H4 (cell line): ENCODE measurements at places on chromosomes 1 and 21. TPM values are rescaled to one million over a fixed set of nuclear protein-coding genes. Genes with fewer than 3 reads are reported as not detected.

Gene KRTAP13-1
- total RNA-seq: not detected in 2 replicates

Gene RPE65
- total RNA-seq: 0.43 and 1.1 TPM in 2 replicates

Gene KCNJ6
- not detected in 2 replicates for total RNA-seq

Gene BRDT
- not detected in 2 replicates for total RNA-seq

Gene HJV
- not detected in 2 replicates for total RNA-seq

Gene PLA2G2C
- total RNA-seq: not detected in 2 replicates

Gene HSD3B2
- total RNA-seq: not detected in 2 replicates

- DNase-seq: peak; percentile 62
Measured at GRCh38 chr1:47532921-47533792, 95.3 kb downstream of the FOXD2 start.

DNA sequence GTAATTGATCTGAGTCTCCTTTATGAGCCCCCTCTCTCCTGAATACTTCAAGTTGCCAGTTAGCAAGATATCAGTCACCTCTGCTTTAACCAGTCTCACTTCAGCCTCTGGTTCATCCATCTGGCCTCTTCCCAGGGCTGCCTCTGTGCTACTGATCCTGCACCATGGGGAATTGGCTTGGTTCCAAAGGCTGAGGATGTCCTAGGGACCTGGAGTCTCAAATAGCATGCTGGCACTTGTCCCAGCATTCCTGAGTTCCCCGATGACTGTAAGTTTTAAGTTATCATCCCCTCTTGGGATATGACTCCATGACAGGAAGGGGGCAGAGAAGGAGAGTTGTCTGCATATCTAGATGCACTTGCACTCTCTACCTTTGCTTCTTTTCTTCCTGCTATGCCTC lies 252.0 kb downstream of the PTBP2 start:
- peak; percentile 11 for DNase-seq

DNA sequence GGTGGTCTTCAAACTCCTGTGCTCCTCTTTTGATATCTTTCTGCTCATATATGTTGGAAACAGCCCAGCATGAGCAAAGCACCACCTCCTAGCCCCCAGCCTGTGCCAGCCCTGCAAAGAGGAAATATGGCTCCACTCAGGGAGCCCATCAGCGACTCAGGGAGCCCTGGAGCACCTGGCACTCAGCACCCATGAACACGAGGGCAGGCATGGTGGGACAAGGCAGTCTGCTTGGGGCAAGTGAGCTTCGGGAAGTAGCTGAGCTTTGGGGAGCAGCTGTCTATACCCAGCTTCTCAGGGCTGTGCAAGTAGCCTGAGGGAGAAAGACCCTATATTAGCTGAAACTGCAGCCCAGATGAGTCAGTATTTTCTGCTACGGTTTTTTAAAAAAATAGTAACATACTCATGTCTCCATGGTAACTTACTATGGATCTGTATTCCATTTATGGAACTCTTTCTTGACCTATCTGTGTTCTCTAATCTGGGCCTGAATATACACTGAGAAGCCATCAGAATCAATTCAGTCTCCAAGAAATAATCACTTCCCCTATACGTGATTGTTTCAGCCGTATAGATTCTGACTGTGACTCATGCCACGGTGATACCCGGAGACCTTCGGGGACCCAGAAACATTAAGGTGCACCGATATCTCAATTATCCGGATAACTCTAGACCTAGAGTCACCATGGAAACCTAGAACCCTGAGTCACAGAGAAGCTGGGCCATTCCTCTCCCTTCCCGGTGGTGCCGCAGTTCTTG lies 1.5 kb upstream of the ETS2 start:
- DNase-seq: no peak

DNA sequence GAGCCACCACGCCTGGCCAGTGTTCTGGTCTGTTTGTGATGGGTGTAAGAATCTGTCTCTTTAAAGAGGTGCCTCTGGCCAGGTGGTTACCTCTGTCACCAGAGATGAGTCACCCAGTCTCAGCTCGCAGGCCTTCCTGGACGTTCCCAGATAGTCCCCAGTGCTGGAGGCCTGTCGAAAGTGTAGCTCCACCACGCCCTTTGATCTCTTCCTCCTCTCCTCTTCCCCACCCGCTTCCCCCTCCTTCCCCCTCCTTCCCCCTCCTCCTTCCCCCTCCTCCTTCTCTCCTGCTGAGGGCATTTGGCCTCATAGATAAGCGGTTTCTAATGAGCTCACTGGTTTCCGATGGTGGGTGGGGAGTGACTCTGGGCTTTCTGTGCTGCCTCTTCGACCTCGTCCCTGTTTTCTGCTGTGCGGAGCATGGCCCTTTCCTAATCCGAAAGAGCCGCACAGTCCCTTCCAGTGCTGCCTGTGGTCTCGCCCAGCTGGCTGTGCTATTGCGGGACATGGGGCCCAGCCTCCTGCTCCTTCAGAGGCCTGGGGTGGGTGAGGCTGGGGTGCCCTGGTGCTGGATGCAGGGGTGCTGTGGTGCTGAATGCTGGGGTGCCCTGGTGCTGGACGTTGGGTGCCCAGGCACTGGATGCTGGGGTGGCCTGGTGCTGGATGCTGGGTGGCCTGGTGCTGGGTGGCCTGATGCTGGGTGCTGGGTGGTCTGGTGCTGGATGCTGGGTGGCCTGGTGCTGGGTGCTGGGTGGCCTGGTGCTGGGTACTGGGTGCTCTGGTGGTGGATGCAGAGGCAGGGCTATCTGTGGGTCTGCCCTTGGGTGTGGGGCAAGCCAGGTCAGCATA lies 19.2 kb downstream of the AGPAT3 start:
- peak; percentile 34 for DNase-seq

- DNase-seq: peak; percentile 9
Measured at GRCh38 chr1:235298758-235299157, 29.2 kb downstream of the ARID4B start.

DNA sequence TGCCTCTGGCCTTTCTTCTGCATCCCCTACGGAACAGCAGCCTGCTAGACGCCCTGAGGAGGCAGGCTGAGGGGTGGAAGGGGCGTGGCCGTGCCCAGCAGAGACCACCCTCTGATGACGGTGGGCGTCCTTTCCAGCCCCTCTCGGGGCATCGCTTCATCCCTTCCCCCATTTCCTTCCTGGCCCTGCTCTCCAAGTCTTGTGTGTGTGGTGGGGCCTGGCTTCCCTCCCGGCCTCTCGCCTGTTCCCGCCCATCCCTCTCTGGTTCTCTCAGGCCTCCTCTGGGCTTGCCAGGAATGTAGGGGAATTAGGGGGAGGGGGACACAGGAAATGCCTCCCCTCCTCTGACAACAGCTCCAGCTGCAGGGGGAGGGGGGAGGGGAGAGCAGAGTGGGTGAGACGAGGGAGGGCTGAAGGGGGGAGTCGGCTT lies 51.1 kb downstream of the SKI start:
- DNase-seq: no peak

GRCh38 chr21:33696465-33696864 lies 54.2 kb downstream of the ITSN1 start:
- no peak for DNase-seq

GRCh38 chr1:40224040-40224439 lies 23.7 kb upstream of the TMCO2 start:
- DNase-seq: no peak

DNA sequence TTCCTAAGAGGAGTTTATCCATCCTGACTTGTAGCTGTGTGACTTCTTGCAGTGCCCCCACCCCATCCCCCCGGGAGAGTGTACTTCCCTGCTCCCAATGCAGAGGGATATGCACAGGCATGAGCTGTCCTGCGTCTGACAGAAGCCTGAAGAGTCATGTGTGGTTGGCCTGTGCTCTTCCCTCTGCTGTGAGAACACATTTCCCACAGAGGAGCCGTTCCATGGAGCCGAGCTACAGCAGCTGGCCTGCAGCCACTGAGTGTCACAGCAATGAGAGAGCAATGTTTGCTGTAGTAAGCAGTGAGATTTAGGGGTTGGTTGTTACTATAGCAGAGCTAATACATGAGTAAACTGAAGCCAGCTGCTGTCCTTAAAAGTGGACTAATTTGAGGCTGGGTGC lies 22.0 kb downstream of the PARS2 start:
- DNase-seq: no peak

GRCh38 chr1:170568197-170568596 lies 36.2 kb downstream of the GORAB start:
- no peak for DNase-seq

DNA sequence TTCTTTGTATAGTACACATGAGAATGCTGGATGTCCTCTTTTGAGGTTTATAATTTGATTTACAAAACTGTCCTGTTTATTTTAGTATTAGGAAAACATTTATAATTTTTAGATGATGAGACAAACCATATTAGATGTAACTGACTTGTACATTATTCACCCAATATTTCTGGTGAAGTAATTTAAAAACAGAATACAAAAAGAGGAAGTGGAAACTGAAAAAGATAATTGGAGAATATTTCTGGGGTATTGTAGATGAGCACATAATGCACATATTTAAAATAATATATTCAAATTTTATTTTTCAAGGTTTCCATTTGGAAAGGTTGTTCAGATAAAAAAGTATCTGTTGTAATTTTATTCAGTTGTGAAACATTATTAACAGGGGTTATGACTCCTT lies 40.7 kb downstream of the XPR1 start:
- no peak for DNase-seq

GRCh38 chr1:246785494-246786111 lies 61.4 kb downstream of the SCCPDH start:
- DNase-seq: no peak

DNA sequence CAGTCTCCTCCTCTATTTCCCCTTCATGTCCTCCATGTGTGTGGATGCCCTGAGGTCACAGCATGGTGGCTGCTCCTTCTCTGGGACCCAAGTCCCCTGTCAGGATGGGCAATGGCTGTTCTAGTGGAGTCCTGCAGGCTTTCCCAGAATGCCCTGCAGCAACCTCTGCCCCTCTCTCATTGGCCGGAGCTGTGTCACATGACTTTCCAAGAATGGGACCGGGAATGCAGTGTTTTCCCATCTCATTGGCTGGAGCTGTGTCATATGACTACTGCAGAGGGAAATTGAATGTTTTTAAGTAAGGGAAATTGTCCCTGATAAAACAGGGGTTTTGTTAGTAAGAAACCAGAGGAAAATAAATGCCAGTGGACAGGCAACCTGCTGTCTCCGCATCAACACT lies 365.9 kb downstream of the PTPRU start:
- DNase-seq: no peak

DNA sequence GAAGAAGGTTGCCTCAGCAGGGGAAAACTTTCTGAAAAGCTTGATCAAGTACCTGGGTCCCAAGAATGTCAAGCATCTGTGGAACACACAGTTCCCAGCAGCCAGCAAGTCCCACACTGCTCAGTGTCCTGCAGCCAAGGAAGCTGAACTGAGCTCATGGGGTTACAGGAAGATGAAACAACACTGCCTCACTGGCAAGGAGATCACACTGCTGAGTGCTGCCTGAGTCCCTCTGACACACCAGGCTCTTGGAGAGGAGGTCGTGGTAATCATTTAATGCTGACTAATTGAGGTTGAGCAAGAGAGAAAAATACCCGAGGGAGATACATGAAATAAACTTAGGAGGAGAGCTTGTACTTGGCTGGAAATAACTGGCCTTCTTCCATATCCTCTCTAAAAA lies 75.2 kb downstream of the MPZL1 start:
- DNase-seq: peak; percentile 95

DNA sequence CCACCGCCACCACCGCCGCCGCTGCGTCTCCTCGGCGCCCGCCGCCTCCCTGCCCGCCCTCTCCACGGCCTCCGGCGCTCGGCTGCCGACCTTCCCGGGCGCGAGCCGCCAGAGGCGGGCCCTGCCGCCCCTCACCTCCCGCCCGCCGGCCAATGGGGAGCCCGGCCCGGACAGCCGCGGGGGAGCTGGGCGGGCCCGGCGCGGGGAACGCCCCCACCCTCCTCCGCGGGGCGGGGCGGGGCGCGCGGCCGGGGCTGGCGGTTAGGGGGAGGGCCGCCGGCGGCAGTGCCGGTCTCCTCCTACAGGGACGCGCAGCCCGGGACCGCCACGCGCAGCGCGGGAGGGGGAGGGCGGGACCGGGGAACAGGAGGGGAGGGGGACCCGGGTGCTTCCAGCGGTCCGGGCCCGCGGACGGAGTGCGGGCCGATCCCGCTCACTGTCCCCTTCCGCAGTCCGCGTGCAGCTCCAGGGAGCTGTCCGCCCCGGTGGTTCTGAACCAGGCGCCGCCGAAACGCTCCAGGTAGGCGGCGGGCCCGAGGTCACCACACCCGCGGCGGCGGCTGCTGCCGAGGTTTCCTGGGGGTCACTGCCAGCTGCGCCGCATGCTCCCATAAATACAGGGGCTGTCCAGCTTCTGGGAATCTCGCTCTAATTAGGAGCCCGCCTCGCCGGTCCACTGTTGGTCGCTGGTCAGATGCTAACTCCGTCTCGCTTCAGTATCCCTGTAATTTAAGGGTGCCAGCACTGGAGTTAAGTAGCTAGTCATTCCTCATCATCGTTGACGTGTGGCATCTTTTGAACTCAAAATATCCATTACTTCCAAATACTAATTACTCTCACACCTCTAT lies at the start of gene PGBD5:
TSS of gene PGBD5 (minus strand) at position 87 of the 848 bp plus-strand sequence. CDS start 404 bp downstream, outside the sequence.
- DNase-seq: peak; percentile 42

DNA sequence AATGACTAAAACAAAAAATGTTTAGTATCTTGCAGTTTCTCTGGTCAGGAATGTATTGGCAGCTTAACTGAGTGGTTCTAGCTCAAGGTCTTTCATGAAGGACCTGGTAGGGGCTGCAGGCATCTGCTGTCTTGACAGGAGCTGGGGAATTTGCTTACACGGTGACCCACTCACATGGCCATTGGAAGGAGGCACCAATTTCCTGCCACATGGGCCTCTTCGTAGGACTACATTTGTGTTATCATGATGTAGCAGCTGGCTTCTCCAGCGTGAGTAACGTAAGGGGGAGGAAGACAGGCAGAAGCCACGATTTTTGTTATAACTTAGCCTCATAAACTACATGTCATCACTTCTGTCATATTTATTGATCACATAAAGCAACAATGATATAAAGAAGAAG lies 376.3 kb downstream of the AMY1C start:
- no peak for DNase-seq

DNA sequence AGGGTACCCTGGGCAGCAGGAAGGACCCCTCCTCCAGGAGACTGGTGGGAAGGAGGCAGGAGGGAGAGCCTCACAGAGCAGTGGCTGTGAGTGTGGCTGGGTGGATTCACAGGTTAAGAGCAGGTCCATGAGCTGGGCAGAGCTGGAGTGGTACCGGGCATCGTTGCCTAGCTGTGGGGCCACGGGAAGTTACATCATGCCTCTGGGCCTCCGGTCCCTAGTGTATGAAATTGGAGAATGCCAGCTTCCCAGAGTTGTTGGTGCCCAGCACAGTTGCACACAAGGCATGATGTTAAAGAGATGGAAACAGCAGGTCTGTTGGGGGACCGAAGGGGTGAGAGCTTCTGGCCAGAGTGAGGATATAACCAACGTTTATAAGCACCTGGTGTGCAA lies 18.5 kb downstream of the FOXO6 start:
- DNase-seq: no peak

- DNase-seq: peak; percentile 38
Measured at GRCh38 chr21:46455575-46456385, 2.9 kb upstream of the DIP2A start.

GRCh38 chr1:162660574-162660973 lies 28.3 kb downstream of the DDR2 start:
- DNase-seq: no peak

GRCh38 chr1:73903092-73903491 lies 294.9 kb downstream of the LRRIQ3 start:
- DNase-seq: no peak
